ENCODE measurements at places on chromosomes 1 and 21. TPM values are rescaled to one million over a fixed set of nuclear protein-coding genes. Genes with fewer than 3 reads are reported as not detected.

- H3K4me1 ChIP-seq, result no peaks in the 10 kb centered on the region
- no peaks in the 10 kb centered on the region for H3K27me3 ChIP-seq
- H3K4me3 ChIP-seq, result no peak overlapping the region
- H3K27ac ChIP-seq, result no peak overlapping the region
Observed at GRCh38 chr1:167298325-167298724, 77.6 kb downstream of the POU2F1 start.

DNA sequence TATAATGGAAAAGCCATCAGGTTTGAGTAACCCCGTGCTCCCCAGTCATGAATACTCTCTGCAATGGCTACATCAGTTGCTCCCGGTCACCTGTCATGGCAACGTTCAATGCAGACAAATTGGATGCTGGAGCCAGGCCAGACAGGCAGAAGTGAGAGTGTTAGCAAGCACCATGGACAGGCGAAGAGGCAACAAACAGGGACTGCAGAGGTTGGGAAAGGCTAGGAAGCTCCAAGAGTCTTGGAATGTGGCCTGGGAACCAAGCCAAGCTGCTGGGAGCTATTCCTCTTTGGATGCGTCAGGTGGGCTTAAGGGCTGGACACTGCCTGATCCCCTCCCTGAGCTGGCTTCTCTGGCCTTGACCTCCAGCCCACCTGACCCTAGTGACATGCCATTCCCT is 102.9 kb downstream of the ACTL8 start:
- no peak overlapping the region for H3K27ac ChIP-seq
- H3K4me1 ChIP-seq, result no peaks in the 10 kb centered on the region
- H3K27me3 ChIP-seq, result no peaks in the 10 kb centered on the region
- no peak for DNase-seq
- H3K36me3 ChIP-seq, result no peaks in the 10 kb centered on the region
- H3K4me3 ChIP-seq, result no peak overlapping the region

DNA sequence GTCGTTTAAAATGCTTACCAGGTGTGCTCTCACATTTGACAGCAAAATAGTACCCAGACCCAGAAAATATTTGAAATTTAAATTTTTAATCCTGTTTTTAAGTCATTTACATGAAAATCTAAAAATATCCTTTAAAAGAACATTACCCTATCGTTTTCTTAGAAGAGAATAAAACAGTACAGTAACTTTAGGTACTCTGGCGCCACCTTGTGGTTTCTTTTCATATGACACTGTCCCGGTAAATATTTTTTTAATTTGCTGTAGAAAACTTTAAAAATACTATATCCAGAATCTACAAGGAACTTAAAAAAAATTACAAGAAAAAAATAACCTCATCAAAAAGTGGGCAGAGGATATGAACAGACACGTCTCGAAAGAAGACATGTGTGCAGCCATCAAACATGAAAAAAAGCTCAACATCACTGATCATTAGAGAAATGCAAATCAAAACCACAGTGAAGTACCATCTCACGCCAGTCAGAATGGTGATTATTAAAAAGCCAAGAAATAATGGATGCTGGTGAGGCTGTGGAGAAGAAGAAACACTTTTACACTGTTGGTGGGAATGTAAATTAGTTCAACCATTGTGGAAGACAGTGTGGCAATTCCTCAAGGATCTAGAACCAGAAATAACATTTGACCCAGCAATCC is 129.2 kb downstream of the RGS21 start:
- DNase-seq, result peak; percentile 67
- H3K27ac ChIP-seq, result no peak overlapping the region

Gene NPL
- total RNA-seq, result 4.4 TPM

Gene ALX3
- not detected for total RNA-seq

Gene MAPKAPK2
- total RNA-seq, result 46.6 TPM

- H3K27me3 ChIP-seq, result no peaks in the 10 kb centered on the region
- H3K36me3 ChIP-seq, result no peaks in the 10 kb centered on the region
- no peak overlapping the region for H3K27ac ChIP-seq
- no peak overlapping the region for H3K4me3 ChIP-seq
- no peaks in the 10 kb centered on the region for H3K4me1 ChIP-seq
- no peak for DNase-seq
Observed at GRCh38 chr1:19754482-19754881, 45.2 kb downstream of the TMCO4 start.

- H3K27me3 ChIP-seq, result no peaks in the 10 kb centered on the region
- H3K36me3 ChIP-seq, result no peaks in the 10 kb centered on the region
- DNase-seq, result no peak
Observed at GRCh38 chr1:201268604-201269151, 14.6 kb upstream of the PKP1 start.

GRCh38 chr1:13703558-13704490 is 3.8 kb downstream of the PRDM2 start:
- no peak overlapping the region for H3K4me3 ChIP-seq
- H3K4me1 ChIP-seq, result no peaks in the 10 kb centered on the region
- no peaks in the 10 kb centered on the region for H3K36me3 ChIP-seq
- peaks cover 18% of the 10 kb centered on the region for H3K27me3 ChIP-seq

DNA sequence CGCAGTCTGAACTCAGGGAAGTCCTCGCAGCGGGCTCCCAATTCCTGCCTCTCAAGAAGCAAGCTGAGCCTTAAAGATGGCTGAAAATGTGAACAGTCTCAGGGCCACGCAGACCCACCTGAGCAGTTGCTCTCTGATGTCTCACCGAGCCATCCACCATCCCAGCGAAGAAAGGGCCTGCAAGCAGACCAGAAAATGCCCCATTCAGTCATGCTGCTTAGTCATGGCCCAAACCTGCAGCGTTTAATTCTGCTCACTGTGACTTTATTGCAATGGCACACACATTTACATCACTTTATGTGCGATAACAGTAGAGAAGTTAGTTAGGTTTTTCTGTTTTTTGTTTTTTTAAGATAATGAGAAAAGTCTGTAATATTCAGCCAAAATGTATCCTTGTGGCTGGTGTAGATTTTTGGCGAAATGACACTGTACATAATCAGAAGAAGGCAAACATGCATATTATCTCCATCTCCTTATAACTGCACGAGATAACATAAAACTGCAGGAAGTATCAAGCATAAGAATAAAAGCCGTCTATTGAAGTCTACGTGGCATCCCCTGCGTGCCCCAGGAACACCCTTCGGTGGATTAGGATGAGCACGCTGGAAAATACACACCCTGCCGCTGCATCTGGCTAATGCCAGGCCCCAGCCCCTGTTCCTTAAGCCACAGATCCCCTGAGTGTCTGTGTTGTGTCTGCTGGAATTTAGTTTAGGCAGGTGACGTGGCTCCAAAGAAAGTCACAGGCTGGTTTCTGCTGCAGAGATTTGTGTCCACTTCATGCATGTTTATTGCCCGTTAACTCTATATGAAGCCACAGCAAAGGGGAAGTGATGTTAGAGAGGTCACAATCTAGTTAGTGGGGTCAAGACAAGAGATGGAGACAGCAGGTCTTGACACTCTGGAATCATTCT is 119.8 kb upstream of the IRF2BP2 start:
- H3K4me1 ChIP-seq, result peaks cover 16% of the 10 kb centered on the region
- no peak for DNase-seq
- H3K27ac ChIP-seq, result no peak overlapping the region
- H3K4me3 ChIP-seq, result no peak overlapping the region
- no peaks in the 10 kb centered on the region for H3K36me3 ChIP-seq

Gene HSD3B1
- total RNA-seq, result not detected

DNA sequence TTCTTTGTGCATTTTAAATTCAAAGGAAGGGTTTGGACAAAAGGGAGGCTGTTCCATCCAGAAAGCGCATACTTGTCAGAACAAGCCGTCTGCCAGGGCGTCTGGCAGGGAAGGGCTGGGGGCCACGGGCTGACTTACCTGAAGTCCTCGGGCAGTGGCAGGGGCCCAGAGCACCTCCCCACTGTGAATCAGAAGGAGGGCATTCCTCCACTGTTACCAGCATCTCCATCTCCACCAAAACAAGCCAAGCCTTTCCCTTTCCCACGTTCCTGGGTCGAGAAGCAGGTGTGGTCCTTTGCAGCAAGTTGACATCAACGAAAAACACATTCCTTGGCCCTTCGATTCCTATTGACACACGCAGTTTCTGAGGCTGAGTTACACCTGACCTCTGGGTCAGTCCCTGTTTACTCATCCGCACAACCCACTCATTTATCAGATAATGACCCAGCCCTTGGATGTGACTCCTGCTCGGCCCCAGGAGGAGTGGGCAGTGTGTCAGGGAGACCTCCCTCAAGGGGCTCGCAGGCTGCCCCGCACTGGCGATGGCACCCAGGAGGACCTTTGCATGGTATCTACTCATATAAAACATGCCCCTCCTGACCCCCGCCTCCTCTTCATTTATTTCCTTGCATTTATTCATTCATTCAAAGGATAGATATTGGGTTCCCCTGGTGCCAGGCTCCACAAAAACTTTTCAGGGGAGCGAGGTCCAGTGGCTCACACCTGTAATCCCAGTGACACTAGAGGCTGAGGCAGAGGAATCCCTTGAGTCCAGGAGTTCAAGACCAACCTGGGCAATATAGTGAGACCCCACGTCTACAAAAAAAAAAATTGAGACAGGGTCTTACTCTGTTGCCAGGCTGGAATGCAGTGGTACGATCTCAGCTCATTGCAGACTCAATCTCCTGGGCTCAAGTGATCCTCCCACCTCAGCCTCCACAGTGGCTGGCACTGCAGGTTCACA is 60.2 kb downstream of the TOMM20 start:
- no peak overlapping the region for H3K4me3 ChIP-seq
- H3K27ac ChIP-seq, result no peak overlapping the region
- no peaks in the 10 kb centered on the region for H3K27me3 ChIP-seq
- no peak for DNase-seq
- no peaks in the 10 kb centered on the region for H3K36me3 ChIP-seq

Gene OR2T10
- total RNA-seq, result not detected

DNA sequence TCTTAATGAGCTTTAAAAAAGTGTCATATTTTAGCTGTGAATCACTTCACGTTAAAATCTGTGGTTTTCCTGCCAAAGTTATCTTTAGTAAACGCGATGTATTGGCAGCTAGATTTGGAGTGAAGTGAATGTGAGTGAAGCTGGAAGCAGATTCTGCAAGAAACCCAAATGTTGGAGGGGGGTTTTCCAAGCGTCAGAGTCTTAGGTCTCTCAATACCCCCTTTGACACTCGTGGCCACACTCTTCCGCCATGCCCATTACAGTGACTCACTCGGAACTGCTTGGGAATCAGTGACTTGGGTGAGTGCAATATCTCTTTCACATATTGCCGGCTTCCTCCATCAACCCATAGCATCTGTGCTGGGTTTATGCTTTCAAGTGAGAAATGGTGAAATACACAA is 17.5 kb downstream of the B3GALT5 start:
- no peak overlapping the region for H3K4me3 ChIP-seq
- no peaks in the 10 kb centered on the region for H3K36me3 ChIP-seq
- H3K4me1 ChIP-seq, result peaks cover 20% of the 10 kb centered on the region
- H3K27me3 ChIP-seq, result no peaks in the 10 kb centered on the region
- no peak overlapping the region for H3K27ac ChIP-seq
- DNase-seq, result no peak

GRCh38 chr1:161381707-161382106 is 14.0 kb upstream of the CFAP126 start:
- DNase-seq, result no peak
- no peaks in the 10 kb centered on the region for H3K36me3 ChIP-seq
- no peaks in the 10 kb centered on the region for H3K4me1 ChIP-seq
- no peak overlapping the region for H3K4me3 ChIP-seq
- H3K27ac ChIP-seq, result no peak overlapping the region

GRCh38 chr1:114040273-114041015 is 61.2 kb downstream of the OLFML3 start:
- DNase-seq, result no peak
- peaks cover 2% of the 10 kb centered on the region for H3K4me1 ChIP-seq
- no peak overlapping the region for H3K27ac ChIP-seq

Gene MPZ
- total RNA-seq, result 6.1 TPM

Gene DMRTA2
- not detected for total RNA-seq

DNA sequence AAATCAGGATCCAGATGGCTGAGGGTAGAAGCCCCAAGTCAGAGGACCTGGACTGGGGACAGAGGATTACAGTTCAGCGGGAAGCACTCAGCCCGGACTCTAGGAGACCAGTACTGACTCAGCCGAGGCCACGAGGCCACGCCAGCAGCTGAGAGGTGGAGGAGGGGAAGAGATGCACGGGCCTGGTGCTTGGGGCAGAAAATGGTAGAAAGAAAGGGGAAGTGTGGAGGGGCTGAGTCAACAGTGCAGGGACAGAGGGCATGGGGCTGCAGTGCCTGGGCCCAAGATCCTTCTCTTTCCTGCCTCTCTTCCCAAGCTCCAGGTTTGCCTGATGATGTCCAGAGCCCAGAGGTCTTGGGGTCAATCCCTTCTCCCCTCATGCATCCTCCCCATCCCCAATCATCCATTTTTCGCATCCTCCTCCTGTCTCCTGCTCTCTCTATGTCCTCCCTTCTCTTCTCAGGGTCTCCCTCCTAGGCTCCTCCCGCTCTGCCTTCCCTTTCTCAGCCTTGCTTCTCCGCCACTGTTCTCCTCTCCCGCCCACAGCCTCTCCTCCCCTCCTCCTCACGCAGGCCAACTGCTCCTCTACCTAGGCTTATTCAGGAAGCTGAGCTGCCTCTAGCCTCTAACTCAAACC is 7.7 kb downstream of the ARHGEF2 start:
- no peak for DNase-seq
- H3K27ac ChIP-seq, result no peak overlapping the region
- no peaks in the 10 kb centered on the region for H3K27me3 ChIP-seq
- H3K4me1 ChIP-seq, result peaks cover 41% of the 10 kb centered on the region
- peaks cover 13% of the 10 kb centered on the region for H3K36me3 ChIP-seq
- H3K4me3 ChIP-seq, result no peak overlapping the region

- no peak overlapping the region for H3K27ac ChIP-seq
- H3K27me3 ChIP-seq, result no peaks in the 10 kb centered on the region
- H3K36me3 ChIP-seq, result no peaks in the 10 kb centered on the region
- no peaks in the 10 kb centered on the region for H3K4me1 ChIP-seq
- H3K4me3 ChIP-seq, result no peak overlapping the region
Observed at GRCh38 chr1:221451741-221452140, 290.1 kb downstream of the DUSP10 start.

DNA sequence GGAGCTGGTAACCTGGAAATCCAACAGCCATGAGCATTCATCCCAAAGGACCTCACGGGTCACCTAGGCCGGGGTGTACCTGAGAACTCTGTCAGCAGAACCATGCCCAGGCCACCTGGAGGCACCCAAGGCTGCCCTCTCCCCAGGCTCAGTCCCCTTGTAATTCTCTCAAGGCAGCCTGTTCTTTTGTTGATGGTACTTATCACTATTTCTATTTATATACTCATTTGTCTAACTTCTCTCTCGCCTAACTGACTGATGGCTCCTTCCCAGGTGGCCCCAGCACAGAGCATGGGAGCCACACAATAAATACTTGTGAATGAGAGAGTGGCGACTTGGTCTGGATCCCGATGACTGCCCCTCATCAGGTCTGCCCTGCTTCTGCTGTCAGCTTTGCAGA is 16.7 kb downstream of the CASP9 start:
- H3K4me3 ChIP-seq, result no peak overlapping the region
- H3K36me3 ChIP-seq, result peaks cover 6% of the 10 kb centered on the region
- no peak for DNase-seq
- H3K27me3 ChIP-seq, result no peaks in the 10 kb centered on the region
- H3K4me1 ChIP-seq, result peaks cover 28% of the 10 kb centered on the region
- peak overlapping the region; percentile 7 for H3K27ac ChIP-seq

DNA sequence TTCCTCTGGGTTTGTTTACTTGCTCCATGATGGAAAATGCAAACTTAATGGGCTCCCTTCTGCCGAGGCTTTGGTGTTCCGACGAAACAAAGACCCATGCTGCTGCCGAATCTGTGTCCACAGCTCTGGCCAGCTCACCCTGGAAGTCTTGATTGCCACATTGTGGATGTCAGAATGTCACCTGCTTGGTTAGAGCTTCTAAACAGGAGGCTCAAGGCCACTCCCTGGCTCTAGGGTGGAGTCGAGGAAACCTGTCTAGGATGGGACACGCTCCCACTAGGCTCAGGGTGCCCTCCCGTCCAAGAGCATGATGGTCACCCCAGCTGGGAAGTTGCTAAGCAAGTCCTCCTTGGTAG is 279.3 kb upstream of the VAMP3 start:
- no peak for DNase-seq
- H3K27ac ChIP-seq, result no peak overlapping the region
- no peaks in the 10 kb centered on the region for H3K27me3 ChIP-seq
- no peaks in the 10 kb centered on the region for H3K4me1 ChIP-seq
- H3K36me3 ChIP-seq, result no peaks in the 10 kb centered on the region
- no peak overlapping the region for H3K4me3 ChIP-seq
